ENCODE measurements at places on chromosomes 5 and 9. TPM values are rescaled to one million over a fixed set of nuclear protein-coding genes. Genes with fewer than 3 reads are reported as not detected.

DNA sequence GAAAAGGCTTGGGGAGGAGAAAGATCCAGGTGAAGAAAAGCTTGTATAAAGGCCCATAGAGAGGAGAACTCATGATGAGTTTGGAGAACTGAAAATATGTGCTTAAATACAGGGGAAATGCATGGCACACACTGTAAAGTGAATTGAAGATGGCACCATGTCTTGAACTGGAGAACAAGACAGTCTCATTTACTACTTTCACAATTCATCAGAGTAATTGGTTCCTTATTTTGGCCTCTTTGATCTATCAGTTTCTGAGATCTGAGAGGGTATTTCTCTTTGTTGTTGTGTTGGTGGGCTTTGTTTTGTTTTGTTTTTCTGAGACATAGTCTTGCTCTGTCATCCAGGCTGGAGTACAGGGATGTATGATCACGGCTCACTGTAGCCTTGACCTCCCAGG lies 98.2 kb downstream of the CEMIP2 start:
- DNase-seq: no peak

PCBD2 gene
- 25.1 TPM for total RNA-seq

GRCh38 chr5:65961633-65962032 lies 35.3 kb downstream of the ERBIN start:
- no peak for DNase-seq

CCDC152 gene
- total RNA-seq: 0.77 TPM

TMEM174 gene
- total RNA-seq: not detected

DNA sequence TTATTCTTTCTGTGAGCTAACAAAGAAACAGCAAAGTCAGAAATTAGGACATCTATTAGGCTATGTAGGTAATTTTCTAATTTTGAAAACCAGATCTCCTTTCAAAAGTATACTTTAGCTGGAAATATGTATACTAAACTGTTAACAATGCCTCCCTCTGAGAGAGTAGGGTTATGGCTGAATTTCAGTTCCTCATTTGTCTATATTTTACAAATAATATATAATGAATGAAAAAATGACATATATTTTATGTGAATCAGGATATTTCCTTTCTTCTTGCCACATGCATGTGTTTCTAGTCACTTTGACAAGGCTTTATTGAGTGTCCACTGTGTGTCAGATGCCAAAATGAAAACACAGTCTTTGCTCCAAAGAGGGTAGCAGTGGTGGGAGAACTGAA lies 15.4 kb downstream of the HACD4 start:
- no peak for DNase-seq

- no peak for DNase-seq
Observed at GRCh38 chr5:135208903-135209721, 175.1 kb upstream of the PITX1 start.

DNA sequence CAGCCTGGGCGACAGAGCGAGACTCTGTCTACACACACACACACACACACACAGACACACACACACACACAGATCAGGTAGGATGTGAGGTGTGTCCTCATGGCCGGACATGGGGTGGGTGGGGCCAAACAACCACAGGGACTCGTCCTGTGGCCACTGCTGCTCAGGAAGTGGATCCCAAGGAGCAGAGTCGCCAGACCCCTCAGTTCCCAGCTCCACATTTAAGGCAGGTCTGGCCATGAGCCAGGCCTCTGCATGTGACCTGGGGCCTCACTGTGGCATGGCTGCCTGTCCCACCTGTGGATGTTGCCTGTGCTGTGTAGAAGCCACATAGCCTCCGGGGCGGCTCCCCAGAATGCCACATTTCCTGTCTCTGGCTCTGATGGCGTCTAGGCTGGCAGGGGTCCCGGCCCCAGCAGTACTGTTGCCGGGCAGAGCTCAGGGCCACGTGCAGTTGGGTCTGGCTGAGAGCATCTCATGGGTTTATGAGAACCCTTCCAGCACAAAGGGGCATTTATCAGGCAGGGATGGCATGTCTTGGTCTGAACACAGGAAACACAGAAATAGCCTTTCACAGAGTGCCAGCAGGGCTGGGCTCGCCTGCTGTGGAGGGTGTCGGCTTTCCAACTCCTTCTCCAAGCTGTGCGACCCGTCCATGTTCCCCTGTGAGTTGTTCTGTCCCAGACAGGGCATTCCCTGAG lies 9.9 kb upstream of the NINJ1 start:
- no peak for DNase-seq
